ENCODE measurements at places on chromosomes 6 and 20.

DNA sequence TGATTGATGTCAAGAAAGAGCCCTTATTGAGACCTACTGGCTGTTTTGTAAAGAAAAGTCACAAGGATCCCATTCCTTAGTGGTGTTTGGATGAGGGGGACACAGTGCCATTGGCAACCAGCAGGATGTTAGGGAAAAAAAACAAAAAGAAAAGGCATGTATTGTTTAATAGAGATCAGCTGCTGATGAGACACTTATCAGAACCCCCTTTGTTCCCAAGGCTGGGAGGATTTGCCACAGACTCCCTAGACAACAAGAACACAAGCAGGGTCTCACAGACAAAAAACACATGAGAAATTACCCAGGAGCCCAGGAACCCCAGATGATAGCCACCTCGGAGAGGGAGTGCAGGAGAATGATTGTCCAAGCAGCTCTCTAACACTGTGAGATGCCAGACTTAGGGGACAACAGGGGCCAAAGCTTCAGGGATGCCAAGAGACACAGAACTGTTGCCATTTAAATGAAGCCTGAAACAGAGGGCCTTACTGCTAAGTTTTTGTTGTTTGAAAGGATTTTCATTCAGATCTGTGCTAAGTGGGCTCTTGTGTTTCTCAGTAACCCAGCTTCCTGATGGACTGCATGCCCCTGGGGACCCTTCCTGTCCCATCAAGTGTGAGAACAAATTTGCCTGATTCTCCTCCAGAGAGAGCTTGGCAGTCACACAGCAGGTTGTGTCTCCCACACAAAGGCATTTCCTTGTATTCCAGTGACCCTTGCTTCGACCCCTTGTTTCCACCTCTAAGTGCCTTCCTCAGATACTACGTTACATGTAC, 48.7 kb upstream of the HEY2 start:
- no peak for DNase-seq

DNA sequence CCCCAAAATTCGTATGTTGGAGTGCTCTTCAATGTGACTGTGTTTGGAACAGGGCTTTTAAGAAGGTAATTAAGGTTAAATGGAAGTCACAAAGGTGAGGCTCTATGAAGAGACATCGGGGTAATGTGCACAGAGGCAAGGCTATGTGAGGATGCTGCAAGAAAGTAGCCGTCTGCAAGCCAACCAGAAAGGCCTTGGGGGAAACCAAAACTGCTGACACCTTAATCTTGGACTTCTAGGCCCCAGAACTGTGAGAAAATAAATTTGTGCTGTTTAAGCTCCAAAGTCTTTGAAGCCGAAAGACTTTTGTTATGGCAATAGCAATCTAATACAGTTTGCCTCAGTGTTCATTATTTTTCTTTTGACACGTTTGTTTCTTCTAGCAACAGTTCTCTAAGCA, 2.4 kb upstream of the IRAK1BP1 start:
- DNase-seq = no peak

GRCh38 chr20:54221996-54222890, 14.4 kb downstream of the PFDN4 start:
- DNase-seq = no peak

- no peak for DNase-seq
Measured at GRCh38 chr20:50664254-50664653, 27.1 kb downstream of the RIPOR3 start.

DNA sequence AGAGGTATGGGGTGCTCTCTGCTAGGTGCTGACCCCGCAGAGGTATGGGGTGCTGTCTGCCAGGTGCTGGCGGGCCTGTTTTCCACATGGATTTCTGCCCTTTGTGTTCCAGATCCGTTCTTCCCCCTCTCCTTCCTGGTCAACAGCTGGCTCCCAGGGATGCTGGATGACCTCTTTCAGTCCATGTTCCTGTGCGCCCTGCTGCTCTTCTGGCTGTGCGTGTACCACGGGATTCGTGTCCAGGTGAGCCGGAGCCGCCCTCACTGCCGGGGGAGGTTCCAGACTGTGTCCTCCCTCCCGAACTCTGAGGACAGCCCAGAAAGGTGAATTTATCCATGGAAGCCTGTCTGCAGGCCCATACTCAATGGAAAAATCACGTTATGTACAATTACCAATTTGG, 36.3 kb downstream of the DYNLT1 start:
- DNase-seq = no peak

DNA sequence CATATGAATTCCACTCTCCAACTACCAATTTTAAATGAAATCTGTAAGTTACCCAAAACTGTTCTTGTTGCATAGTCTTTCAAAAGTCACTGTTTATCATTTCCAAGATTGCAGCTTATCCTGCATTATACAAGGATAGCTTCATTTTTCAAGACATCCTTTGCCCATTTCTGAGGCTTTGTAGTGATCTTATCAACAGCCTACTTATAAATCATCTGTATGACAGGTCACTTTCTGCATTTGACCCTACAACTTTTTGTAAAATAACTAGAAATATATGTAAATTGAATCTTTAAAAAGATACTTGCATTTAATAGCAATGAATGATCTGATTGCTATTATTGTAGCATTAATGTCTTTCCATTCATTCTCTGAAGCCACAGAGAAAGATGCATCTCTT, 521.1 kb downstream of the UTRN start:
- DNase-seq = no peak

GRCh38 chr6:130560231-130560630, 194.4 kb downstream of the TMEM200A start:
- DNase-seq = peak; percentile 21

DNA sequence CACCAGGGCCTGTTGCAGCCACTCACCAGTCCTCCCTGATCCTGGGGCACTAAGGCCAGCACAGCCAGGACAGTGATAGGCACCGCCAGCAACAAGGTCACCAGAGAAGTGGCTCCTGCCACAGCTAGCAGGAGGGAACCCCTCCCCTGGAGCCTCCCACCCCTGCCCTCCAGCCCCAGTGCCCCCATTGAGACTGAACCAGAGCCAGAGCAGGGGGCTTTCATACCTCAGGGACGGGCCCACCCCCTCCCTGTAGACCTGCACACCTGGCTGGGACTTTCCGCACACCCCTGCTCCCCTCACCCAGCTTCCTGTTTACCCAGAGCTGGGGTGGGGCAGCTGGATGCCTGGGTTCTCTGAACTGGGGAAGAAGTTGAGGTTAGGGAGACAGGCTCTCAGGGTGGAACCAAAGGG, at the start of gene LTB:
Gene LTB (minus strand): TSS at position 195 of the 414 bp plus-strand sequence. CDS start 7 bp downstream, at position 188.
- no peak for DNase-seq

DNA sequence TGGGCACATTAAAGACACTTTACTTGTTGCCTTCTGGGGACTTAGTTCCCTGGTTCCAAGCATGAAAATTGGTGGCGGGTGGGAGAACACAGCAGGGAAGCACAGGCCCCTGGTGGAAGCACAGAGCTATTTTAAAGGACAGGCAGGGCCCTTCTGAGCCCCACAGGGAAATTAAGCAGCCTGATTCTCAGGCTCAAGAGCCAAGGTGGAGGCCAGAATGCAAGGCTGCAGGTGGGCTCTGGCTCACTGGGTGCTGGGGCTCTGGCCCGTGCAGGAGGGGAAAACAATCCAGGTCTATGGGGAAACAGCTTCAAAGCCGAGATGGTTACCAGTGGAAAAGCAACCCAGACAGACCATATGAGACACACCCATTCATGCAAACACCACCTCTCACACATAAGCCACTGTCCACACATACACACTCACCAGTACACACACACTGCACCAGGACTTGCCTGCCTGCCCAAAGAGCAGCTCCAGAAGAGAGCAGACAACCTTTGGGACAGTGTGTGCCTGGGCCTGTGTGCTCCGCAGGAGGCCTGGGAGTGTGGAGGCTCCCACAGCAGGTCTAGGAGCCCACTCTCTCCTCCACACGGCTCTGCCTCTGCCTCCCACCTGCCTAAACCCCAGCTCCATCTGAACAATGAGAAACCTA, 30.6 kb downstream of the TFEB start:
- DNase-seq = no peak

- DNase-seq = peak; percentile 76
Measured at GRCh38 chr20:62636446-62636845, 5.9 kb upstream of the SLCO4A1 start.

- DNase-seq = peak; percentile 39
Measured at GRCh38 chr6:26420688-26421171, 18.7 kb downstream of the BTN3A1 start.

GRCh38 chr20:9608639-9609340, 94.4 kb downstream of the LAMP5 start:
- no peak for DNase-seq

DNA sequence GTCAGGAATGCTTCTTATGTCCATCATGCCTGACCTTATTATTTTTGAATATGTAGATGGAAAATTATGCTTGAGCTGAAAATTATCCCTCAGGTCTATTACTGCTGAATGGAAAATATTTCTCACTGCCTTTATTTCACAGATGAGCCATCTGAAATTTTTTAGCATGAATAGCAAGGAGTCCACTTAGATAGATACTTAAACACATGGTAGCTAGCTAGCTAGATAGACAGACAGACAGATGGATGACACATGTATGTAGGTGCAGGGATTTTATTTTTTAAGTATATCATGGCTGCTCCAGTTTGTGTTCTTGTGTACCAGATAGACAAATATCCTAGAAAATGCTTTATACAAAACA, 645.0 kb downstream of the MMUT start:
- DNase-seq = no peak

- DNase-seq = no peak
Measured at GRCh38 chr6:136737374-136737844, 54.9 kb downstream of the MAP3K5 start.

- peak; percentile 81 for DNase-seq
Measured at GRCh38 chr6:112665114-112665513, 318.0 kb downstream of the RFPL4B start.

DNA sequence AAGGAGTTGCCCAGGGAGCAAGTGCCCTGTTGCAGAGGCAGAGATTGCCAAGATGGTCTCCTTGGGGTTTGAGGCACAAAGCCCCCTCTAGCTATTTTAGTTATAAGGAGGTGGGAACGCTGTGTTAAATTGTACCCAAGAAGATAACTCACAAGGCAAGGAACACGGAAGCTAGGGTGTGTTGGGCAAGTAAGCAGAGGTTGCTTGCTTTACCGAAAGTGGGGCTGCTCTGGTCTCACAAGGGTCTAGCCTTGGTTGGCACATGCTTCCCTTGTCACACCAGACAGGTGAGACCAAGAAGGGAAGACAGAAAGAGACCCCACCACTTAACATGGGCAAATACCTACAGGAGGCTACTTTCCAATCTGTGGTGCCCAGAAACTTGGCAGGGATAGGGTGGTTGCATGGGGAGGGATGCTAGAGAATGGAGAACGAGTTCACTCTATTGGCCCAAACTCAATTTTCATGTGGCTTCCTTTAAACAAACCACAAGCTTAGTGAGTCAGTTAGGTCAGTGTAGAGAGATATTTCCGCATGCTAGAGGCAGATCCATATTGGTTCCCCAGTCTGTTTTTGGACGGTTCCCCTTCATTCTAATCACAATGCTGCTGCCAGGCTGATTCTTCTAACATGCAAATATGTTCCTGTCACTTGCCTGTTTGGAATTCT, 42.4 kb downstream of the PLAGL1 start:
- peak; percentile 86 for DNase-seq

DNA sequence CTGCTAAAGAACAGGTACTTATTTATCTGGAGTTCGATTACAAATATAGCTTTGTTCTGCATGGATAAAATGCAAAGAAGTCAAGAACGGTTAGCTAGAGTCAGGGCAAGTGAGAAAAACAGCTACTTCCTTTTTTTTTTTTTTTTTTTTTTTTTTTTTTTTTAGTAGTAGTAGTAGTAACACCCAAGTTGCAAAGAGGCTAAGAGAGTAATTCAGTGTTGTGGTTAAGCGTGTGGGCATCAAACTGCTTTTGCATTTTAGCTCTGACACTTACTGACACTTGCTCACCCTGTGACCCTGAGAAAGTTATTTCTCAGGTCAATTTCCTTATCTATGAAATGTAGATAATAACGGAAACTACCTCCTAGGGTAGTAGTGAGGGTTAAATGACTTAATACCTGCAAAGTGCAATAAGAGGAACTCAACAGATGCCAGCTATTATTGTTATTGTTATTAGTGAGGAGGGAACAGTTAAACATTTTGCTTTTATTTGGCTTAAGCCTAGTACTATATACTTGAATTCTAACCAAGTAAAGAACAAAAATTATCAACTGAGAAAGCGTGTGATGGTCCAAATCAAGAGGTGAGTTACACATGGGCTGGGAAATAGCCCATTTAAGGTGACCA, 86.7 kb upstream of the BACH2 start:
- DNase-seq = no peak

GRCh38 chr6:105189026-105189820, 9.4 kb upstream of the POPDC3 start:
- DNase-seq = no peak

GRCh38 chr6:37531026-37531425, 31.3 kb upstream of the CCDC167 start:
- peak; percentile 20 for DNase-seq

GRCh38 chr6:44002067-44002592, 125.1 kb downstream of the MRPL14 start:
- no peak for DNase-seq

DNA sequence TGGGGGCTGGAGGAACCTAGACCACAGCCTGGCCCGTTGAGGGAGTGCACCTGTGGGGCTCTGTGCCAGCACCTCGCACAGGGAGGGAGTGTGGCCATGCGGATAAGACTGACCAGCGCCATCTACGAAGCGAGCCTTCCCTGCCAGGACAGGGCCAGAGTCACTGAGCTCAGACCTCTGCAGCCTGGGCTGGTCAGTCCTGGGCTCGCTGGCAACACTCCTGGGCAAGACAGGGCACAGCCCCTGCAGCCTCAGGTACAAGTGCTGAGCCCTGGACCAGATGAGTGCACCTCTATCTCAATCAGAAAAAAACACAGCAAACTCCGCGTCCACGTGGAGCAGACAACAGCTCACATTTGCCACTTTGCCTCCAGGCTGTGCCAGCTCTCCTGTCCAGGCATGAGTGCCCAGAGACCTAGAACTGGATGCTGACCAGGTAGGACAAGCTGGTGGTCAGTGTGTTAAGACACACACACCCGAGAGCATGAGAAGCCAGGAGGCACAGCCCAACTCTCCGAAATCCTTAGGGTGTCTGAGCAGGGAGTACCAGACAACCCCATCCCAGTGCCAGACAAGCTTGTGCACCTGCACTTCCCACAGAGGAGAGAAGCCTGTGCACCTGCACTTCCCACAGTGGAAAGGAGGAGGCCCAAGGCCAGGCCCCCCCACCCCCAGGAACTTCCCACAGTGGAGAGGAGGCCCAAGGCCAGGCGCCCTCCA, 4.9 kb downstream of the ARFRP1 start:
- no peak for DNase-seq

- no peak for DNase-seq
Measured at GRCh38 chr20:19774135-19774933, 16.3 kb downstream of the RIN2 start.

DNA sequence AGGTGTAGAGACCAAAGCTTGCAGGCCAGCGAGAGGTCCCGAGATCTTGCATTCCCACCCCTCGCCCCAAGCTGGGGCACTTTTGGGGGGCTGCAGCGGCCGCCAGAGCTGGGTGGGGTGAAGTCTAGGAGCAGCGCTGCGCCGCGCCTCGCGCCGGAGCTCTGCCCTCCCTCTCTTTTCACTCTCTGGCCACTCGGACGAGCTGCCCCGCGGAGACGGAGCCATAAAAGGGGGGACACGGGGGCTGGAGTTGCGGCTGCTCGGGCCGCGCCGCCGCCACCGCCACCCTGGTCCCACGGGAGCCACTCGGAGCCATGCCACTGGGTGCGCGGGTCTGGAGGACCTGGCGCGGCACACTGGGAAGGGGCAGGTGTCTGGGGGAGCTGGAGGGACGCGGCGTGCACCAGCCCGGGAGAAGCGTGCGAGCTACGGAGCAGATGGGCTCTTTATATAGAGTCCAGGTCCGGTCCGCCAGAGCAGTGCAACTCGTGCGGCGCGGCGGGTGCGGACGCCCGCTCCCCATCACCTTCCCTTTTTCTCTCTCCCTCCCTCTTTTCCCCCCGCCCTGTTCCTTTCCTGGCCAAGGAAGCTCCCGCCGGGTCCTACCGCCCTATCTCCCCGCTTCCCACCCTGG, 687 bp upstream of the HTR1B start:
- peak; percentile 55 for DNase-seq
